ENCODE measurements at places on chromosomes 12 and 14.

GRCh38 chr12:18591473-18591872 is 146.3 kb downstream of the PLCZ1 start:
- DNase-seq: no peak

DNA sequence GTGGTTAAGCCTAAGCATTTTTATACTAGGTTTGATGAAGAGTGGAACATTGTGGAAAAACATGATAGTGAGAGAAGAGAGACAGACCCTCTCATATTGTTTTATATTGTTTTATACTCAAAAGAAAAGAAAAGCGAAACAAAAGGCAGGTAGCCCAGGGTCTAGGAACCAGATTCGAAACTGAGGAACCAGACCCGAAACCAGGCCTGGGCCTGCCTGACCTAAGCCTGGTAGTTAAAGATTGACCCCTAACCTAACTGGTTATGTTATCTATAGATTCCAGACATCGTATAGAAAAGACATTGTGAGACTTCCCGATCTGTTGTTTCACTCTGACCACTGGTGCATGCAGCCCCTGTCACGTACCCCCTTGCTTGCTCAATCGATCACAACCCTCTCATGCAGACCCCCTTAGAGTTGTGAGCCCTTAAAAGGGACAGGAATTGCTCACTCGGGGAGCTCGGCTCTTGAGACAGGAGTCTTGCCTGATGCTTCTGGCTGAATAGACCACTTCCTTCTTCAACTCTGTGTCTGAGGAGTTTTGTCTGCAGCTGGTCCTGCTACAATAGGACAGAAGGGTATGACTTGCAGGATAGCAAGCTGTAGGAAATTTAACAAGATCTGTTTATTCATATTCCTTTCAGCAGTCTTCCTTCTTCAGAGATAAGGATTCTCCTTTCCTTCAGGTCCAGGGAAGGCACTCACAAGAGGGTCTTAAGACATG is 147.1 kb upstream of the PLEKHA5 start:
- no peak for DNase-seq

DNA sequence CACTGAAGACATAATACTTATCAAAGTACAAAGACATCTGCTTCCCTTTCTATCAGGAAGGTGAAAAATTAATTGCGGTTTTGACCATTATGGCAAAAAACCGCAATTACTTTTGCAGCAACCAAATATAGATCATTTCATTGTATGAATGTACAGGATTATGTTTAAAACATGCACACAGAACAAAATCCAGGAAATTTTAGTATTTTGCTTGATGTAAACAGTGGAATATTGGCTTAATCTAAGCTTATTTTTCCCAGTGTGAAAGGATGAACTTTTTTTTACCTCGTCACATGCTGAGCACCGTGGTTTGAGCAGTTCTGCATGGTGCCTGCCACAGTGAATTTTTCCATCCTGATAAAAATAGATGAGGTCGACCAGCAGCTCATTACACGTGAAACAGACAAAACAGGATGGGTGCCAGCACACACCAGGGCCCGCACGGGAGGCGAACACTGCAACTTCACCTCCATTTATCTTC is 121.2 kb downstream of the PRICKLE1 start:
- DNase-seq: no peak

DNA sequence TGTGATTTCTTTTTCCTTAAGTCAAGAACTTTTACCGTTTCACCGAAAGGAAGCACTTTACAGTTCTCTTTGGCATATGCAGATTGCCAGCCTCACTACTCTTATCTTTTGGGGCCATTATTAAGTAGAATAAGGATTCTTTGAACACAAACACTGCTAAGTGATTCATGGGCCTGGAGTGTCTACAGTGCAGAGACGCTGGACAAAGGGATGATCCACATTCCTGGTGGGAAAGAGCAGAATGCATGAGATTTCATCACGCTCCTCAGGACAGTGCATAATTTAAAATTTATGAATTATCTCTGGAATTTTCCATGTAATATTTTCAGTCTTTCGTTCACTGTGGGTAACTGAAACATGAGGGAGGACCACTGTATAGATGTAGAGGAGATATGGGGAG is 90.2 kb downstream of the TTLL5 start:
- DNase-seq: no peak

- no peak for DNase-seq
Observed at GRCh38 chr14:50523271-50524041, 8.9 kb downstream of the MAP4K5 start.

DNA sequence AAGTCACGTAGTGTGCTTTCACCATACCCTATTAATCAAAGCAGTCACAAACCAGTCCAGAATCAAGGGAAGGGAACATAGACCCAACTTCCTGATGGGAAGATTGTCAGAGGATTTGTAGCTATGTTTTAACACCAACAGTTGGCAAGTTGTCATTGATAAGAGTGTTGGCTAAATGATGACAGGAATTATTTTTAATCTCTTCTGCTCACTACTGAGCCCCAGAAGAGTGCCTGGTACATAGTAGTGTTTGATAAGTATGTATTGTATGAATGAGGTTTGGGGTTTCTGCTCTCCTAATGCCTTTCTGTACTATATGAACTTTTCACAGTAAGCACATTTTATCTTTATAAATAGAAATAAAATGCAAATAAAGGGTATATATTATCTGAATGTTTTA is 14.7 kb downstream of the HCFC2 start:
- DNase-seq: no peak

DNA sequence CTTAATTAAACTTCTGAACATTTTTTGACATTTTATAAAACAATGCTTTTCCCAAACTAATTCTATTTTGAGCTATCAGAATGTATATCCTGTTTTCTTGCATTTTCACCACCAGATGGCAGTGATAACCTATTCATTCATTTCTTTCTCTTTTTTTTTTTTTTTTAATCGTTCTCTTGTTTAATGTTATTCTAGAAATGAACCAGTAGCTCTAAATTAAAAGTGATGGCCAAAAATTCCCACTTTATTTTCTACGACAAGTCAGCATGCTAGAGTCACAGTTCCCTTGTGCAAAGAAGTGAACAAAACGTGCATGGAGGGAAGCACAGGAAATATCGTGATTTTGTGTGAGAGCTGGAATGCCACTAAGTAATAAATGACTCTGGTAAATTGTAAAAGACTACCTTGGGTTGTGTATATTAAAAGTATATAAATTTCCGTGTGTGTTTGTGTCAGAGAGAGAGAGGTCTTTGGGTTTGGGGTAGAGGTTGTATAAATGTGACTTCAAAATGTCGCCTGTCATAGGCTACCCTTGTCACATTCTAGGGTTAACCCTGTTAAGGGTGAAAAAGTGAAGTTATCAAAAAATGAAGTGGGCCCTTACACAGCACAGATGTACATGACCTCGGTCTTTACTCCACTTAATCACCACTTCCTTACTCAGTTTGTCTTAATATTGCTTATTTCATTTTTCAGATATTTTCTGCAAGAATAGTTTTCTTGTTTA is 40.4 kb upstream of the LDHB start:
- DNase-seq: no peak

GRCh38 chr14:101988377-101988776 is 24.0 kb downstream of the DYNC1H1 start:
- DNase-seq: no peak

- DNase-seq: no peak
Observed at GRCh38 chr12:131994589-131994988, 44.8 kb downstream of the EP400 start.

DNA sequence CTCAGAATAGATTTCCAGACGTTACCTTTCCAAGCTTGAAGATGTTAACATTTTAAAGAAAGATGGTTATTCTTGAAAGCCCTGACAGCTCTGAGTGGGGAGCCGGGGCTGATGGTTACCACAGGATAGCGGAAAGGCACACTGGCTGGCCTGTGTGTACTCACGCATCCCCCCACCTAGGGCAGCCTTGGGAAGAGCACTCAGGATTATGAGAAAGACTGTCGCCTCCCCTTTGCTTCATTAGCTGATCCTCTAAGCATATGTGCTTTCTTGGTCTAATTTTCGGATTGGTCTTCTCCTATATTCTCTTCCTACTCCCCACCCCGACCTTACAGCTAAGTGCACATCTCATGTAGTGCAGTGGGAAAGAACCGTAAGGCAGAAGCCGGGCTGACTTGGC is 20.7 kb downstream of the NTF3 start:
- no peak for DNase-seq

DNA sequence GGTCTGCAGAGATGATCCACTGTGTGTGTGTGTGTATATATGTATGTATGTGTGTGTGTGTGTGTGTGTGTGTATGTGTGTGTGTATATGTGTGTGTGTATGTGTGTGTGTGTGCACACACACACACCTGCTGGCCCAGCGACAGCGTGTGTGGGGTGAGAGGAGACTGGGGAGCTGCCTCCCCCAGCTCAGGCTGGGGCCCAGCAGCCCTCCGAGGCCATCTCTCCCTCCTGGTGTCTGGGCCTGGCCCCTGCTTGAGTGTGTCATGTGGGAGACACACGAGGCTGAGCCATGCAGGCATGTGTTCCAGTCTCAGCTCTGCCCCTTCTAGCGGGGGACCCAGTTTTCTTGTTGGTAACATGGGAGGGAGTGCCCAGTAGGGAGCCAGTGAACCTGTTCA is 10.0 kb upstream of the TNFAIP2 start:
- DNase-seq: no peak

- no peak for DNase-seq
Observed at GRCh38 chr14:55327179-55327578, 56.0 kb downstream of the FBXO34 start.

DNA sequence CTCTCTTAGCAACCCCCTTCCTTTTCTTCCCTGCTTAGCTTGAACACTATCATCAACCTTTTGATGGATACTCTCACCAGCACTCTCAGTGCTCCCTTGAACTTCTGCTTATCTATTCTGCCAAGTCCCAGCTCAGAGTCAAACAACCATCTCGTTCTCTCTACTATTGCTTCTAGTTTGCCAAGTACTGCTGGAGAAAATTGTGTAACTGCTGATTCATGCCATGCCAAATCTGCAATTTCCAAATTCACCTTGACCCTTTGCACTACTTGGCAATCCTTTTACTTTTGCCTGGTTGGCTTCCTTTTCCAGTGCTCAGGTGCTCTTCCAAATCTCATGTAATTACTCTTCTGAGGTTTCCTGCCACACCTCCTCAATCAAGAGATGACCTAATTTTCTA is 2.8 kb upstream of the CCDC196 start:
- no peak for DNase-seq

GRCh38 chr12:75944097-75944904 is 87.3 kb downstream of the PHLDA1 start:
- DNase-seq: no peak

DNA sequence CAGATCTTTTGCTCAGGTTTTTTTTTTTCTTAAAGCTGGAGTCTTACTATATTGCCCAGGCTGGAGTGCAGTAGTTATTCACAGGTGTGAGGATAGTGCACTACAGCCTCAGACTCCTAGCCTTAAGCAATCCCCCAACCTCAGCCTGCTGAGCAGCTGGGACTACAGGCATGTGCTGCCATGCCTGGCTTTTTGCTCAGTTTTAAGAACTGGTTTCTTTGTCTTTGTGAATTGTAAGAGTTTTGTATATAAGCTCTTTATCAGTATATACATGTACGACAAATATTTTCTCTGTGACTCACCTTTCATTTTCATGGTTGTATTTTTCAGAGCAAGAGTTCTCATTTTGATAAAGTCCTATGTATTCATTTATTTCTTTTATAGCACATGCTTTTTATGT is 33.3 kb upstream of the C2CD5 start:
- DNase-seq: no peak

DNA sequence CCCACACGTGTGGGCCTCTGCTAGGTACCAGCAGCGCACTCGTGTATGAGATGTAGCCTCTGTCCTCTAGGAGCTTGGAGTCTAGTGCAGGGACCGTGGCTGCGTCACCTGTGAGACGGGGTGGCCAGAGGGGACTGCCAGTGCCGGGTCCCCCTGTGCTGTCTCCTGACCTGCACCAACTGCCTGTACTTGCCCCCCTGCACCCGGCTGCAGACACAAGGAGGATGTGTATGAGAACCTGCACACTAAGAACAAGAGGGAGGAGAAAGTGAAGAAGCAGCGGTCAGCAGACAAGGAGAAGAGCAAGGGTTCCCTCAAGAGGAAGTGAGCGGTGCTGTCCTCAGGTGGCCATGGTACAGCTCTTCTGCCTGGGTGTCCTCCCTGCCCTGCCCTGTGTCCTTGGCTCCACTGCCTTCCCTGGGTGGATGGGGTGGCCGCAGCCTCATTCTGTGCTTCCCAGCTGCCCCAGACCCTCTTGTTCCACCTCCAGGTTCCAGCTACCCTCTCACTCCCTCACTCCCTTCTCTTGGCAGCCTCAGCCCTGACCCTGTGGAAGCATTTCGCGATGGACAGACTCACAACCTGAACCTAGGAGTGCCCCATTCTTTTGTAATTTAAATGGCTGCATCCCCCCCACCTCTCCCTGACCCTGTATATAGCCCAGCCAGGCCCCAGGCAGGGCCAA is 9.6 kb downstream of the PTPN6 start:
- DNase-seq: no peak

GRCh38 chr14:51845811-51846210 is 14.6 kb upstream of the GNG2 start:
- DNase-seq: no peak

- no peak for DNase-seq
Observed at GRCh38 chr12:123270214-123271000, 1.2 kb downstream of the CDK2AP1 start.

DNA sequence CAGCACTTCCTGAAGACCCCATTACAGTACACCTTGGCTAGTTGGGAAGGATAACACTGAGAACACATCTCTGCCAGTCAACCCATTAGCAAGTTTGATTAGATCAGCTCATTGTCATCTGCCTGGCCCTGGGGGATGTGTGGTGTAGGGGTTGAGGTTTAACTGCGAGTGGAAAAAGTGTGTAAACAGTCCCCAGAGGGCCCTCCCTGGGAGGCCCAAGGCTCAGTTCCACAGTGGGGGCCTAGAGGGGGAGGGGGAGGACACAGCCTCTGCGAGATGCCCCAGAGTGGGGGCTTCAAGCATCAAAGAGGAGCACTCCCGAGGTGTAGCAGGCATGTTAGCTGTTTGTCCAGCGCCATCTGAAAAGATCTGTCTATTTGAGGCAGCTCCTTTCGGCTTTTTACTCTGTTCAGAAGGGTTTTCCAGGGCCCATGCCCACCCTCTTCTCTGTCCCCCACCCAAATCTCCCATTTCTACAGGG is 344 bp downstream of the LPAR5 start:
- DNase-seq: no peak

GRCh38 chr12:105341010-105341409 is 10.5 kb downstream of the C12orf75 start:
- no peak for DNase-seq

GRCh38 chr14:72723858-72724530 is 169.9 kb downstream of the DPF3 start:
- DNase-seq: no peak

DNA sequence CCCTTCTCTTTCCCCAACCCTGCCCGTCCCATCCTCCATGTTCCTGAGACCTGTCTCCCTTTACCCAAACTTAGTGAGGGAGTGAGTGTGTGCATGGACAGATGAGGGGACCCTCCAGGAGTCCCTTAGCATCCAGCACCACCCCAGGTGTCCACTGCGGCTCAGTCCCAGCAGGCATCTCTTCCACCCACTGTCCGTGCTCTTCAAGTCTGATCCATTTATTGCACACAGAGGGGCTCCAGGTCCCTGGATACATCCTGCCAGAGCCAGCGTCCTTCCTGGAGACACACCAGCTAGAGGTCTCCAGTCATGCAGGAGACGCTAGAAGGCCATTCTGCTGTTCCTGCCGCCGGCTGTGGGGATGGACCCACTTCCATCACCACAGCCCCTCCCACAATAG is 239.2 kb downstream of the ADGRD1 start:
- no peak for DNase-seq

- DNase-seq: no peak
Observed at GRCh38 chr14:104892531-104893434, 27.7 kb downstream of the CEP170B start.
